Fibroblast of skin of right biceps (primary cell): ENCODE measurements at places on chromosomes 13 and 19.

DNA sequence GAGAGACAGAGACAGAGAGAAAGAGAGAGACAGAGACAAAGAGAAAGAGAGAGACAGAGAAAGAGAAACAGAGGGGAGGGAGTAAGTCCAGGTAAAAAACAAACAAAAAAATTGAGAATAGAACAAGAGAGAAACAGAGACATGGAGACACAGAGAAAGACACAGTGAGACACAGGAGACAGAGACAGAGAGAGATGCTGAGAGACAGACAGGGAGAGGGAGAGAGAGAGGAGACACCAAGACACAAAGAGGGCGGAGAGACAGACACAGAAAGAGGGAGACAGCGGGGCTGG, 5.8 kb upstream of the PROZ start:
- DNase-seq: peak; percentile 28

GRCh38 chr19:1183543-1184172, 9.6 kb upstream of the SBNO2 start:
- no peak for DNase-seq

GRCh38 chr19:35828692-35829301, 16.2 kb upstream of the PRODH2 start:
- peak; percentile 64 for DNase-seq

DNA sequence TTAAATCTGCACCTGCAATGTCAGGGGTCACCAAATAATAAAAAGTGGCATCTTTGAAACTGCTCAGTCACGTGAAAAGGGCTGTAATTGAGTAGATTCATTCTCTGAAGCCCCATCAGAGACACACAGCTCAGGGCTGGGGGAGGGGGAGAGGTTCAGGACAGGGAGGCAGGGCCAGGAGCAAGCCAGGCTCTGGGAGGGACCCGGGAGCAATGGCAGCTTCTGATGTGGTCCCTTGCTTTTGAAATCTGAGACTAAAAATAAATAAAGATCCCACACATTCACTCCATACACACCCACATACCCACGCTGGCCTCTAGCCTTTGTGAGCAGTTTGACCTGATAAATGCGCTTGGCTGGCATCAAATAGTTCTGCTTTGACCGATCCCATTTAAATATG, 32.8 kb downstream of the GSX1 start:
- DNase-seq: no peak
